Activated T-cell treated with anti-CD3 and anti-CD28 coated beads, Interleukin-2, amount 50 U/mL, for 1 hour (primary cell): ENCODE measurements at places on chromosomes 2 and 18.
A peak's percentile ranks its signal among the peaks of the same experiment; 100 is the strongest.

DNA sequence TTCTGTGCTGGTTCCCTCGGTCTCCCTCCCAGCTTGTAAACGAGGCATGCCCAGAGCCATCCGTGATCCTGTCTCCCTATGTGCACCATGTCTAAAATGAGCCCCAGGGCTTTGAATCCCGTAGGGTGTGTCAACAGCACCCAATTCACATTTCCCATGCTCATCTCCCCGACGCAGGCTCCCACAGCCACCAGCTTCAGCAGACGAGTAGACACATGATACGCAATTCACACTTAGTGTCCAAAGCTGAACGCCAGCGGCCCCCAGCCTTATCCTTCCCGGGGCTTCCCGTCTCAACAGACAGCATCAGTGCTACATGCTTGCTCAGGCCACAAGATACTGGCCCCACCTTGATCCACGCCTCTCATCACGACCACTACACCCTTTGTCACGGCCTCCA is 88.1 kb downstream of the EIPR1 start:
- no peak for DNase-seq

DNA sequence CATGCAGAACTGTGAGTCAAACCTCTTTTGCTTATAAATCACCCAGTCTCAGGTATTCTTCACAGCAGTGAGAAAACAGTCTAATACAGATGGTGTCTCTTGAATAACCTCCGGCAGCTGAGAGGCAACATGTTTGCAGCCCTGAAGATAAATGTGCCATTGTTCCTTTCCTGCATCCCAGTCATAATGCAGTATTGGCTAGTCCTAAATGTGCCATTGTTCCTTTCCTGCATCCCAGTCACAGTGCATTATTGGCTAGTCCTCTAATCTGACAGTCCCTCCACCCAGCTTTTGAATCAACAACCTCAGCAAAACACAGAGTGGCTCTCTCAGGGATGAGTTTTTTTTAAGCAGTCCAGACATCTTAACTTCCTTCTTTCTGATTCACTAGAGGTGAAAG is 550.7 kb downstream of the RIT2 start:
- DNase-seq = no peak

GRCh38 chr2:3647246-3647645 is 10.8 kb upstream of the ALLC start:
- no peak for DNase-seq

GRCh38 chr2:54497763-54498680 is 41.9 kb downstream of the SPTBN1 start:
- no peak for DNase-seq

GRCh38 chr2:105909215-105909614 is 164.5 kb downstream of the NCK2 start:
- DNase-seq = no peak

DNA sequence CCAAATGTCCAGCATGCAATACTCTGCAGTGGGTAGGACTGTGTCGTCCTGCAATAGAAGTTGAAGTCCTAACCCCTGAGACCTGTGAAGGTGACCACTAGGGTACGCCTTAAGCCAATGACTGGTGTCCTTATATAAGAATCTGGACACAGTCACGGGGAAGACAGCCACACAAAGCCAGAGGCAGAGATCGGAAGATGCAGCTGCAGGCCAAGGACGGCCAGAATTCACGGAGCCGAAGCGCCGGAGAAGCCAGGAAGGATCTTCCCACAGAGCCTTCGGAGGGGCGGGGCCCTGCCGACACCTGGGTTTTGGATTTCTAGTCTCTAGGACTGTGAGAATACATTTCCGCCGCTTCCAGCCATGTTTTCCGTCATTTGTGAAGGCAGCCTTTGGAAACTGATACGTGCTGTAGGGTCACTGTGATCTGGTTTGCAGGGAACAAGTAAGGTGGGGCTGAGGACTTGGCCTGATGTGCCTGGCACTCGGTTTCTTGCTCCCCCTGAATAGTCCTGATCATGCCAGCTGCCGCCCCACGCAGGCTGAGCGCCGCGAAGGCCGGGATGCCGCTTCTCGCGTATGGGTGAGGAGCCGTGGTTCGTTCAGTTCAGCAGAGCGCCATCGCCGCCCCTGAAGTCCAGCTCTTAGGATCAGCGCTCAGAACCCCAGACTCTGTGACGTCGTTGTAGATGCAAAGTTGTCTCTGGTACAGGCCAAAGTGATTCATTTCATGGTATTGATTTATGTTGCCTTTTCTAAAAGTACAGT is 38.7 kb downstream of the PTGR3 start:
- DNase-seq = no peak

GRCh38 chr2:199811346-199811745 is 39.6 kb downstream of the FTCDNL1 start:
- DNase-seq = no peak

GRCh38 chr2:8571301-8571791 is 110.5 kb upstream of the ID2 start:
- DNase-seq = no peak

DNA sequence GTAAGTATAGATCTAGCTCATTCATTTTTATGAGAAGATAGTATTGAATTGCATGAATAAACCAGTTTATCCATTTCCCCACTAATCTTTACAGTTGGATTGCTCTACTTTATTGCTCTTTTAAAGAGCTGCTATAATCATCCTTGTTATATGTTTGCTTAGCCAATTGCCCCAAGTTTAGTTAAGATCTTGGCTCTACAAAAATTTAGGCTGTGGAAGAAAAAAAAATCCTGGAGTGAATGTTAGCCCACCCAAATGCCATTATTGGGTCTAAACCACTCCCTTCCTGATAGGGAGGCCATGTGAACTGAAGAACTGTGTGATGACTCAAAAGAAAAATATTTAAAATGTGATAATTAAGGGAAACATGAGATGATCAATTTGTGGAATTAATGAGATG is 2.9 kb downstream of the ALS2 start:
- no peak for DNase-seq

DNA sequence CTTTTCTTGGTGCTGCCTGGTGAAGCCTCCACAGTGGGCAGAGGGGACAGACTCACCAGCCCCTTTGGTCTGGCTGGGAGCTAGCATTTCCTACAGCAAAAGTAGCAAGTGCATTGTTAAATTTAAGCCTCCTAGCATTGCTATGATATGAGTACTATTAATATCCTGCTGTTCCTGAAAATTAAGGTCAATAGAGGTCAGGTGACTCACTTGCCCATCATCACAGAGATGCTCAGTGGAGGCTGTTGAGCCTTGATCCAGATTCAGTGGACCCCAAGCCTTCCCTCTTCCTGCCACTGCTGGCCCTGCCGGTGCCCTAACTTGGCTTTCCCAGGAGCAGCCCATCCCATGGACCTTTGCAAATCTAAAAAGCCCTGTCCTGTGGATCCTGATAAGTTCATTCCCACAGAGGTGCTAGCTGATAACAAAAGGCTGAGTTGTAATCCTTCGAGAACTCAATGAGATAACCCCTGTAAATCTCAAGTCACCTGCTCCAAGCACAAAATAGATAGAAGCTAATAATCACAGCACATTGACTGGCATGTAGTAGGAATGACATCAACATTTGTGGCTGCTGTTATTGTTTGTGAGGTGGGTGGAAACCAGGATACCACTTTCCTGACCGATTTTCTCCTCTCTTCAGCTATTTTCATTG is 84.4 kb downstream of the THNSL2 start:
- no peak for DNase-seq

DNA sequence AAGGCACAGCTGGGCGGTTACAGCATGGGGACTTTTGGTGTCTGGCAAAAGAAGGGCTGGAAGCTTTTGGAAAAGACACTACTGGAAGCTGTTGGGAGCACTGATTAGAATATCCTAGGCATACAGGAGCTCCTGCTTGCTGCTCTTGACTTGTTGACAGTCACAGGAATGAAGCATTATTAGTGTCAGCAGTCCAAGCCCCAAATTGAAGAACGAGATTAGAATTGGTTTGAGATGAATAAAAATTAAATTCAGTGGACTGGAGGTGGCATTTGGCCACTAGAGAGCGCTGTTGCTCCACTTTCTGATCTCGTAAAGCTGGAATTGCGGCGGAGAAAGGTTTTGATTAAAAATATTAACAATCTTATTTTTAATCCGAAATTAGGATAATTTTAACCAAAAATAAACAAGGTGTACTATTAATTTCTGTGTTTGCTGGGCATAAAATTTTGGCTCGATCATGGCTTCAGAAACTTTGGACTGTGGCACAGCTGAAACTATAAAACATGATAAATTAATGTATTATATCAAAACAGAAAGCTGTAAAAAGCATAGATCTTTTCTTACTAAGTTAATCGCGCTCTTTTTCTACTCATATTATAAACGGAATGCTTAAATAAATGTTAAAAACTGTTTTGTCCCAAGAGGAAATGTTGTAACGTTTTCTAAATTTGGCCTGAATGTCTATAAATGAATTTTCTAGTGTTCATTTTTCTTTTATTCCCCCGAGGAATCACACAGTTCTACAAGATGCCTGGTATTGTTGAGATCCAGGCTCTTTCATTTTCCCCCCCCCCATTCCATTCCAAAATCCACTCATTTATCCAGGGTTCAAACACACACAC is 2.4 kb upstream of the HOXD8 start:
- DNase-seq = peak; percentile 66

GRCh38 chr2:236643480-236643879 is 73.9 kb downstream of the ACKR3 start:
- no peak for DNase-seq

GRCh38 chr2:148650881-148651280 is 6.3 kb downstream of the EPC2 start:
- DNase-seq = no peak

GRCh38 chr18:25843791-25844190 is 246.6 kb downstream of the SS18 start:
- no peak for DNase-seq

- DNase-seq = no peak
These were observed 174.4 kb downstream of the SEPTIN10 start for GRCh38 chr2:109439390-109439786.

DNA sequence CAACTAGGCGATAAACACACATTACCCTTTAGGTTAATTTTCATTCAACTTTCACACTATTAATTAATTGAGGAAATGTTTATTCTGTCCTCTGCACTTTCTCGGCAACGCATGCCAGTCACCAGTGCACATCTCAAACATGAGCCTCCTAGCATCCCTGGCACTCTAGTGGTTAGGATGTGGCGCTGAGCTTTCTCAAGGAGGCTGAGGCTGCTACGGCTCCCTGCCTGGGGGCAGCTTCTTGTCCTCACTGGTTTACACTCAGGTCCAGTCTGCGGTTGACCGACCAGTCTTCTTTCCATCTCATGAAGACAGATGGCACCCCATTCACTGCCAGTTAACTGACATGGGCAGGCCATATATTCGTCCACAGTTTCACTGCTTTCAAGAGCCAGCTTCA is 463.4 kb downstream of the EIPR1 start:
- DNase-seq = no peak

DNA sequence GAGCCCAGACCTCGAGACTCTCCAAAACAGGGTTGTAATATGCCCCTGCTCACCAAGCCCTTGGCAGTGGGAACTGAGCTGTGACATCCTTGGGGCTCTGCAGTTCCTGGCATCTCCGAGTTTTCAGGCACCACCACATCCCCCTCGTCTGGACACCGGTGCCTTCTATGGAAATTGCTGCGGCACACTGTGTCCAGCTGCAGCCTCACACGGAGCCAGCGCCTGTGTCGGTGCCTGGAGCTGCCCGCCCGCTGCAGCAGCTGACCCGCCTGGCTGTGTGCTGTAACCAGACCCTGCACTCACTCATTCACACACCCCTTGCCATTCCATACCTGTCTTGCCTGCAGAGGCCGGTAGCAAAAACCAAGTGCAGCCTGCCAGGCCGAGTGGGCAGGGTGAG is 11.8 kb downstream of the IWS1 start:
- no peak for DNase-seq

DNA sequence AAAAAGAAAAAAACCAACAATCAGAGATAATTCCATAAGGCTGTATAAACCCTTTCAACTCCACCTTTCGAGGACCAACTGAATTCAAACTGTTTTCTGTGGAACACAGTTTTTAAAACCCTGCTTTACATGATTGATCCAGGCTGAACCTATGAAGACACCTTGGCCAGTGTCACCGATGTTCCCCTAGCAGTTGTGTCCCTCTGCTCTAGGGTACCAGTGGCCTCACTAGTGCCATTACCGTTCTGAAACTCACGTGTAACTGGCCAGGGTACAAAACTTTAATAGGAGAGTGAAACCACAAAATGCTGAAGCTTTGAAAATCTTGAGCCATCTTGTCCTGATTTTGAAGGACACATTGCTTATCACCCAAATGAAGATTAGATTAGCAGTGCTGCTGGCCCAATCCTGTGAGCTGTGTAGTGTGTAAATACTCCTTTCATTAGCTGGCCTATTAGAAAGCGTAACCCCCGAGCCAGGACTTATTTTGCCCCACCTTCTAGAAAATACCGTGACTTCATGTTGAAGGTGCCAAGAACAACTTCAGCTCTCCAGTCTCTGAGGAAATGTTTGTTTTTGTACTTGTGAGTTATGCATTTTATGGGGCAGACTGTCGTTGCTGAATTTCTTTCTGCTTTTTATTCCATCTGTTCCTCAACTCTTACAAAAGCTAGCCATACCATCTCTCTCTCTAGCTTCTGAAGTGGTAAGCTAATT is 147.8 kb upstream of the MAP3K20 start:
- DNase-seq = no peak

GRCh38 chr2:172196768-172197431 is 94.2 kb upstream of the DLX2 start:
- peak; percentile 23 for DNase-seq

DNA sequence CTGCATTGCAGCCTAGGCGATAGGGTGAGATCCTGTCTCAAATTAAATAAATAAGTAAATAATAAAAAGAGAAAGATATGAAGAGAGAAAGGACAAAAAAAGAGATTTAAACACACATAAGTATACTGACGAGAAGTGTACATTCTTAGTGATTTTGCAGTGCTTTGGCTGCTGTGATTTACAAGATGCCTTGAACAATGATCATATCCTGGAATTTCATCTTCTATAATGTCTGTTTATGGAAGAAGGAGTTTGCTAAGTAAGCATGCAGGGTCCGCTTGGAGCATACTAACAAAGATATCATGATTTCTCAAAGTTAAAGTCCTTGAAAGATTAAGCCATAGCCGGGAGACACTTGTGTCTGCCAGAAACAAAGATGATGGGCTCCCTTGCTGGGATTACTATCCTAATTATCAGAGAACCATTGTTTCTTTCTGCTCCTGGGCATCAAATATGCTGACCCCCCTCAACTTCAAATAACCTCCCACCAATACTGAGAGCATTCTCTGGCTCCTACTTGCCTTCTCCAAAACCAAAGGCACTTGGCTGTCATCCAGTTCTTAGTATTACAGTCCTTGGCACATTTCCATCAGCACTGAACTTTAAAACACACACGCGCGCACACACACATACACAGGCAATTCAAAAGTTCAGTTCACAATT is 47.5 kb upstream of the STAM2 start:
- no peak for DNase-seq

- DNase-seq = peak; percentile 89
These were observed 12.2 kb downstream of the WNT10A start for GRCh38 chr2:218892693-218893348.

- DNase-seq = no peak
These were observed 200.0 kb downstream of the PIK3C3 start for GRCh38 chr18:42155024-42155423.

- no peak for DNase-seq
These were observed 12.0 kb upstream of the ARHGAP15 start for GRCh38 chr2:143117225-143117624.
